ENCODE measurements at places on chromosomes 1 and 21.

GRCh38 chr21:37982496-37983318, 66.5 kb upstream of the KCNJ6 start:
- DNase-seq: no peak

DNA sequence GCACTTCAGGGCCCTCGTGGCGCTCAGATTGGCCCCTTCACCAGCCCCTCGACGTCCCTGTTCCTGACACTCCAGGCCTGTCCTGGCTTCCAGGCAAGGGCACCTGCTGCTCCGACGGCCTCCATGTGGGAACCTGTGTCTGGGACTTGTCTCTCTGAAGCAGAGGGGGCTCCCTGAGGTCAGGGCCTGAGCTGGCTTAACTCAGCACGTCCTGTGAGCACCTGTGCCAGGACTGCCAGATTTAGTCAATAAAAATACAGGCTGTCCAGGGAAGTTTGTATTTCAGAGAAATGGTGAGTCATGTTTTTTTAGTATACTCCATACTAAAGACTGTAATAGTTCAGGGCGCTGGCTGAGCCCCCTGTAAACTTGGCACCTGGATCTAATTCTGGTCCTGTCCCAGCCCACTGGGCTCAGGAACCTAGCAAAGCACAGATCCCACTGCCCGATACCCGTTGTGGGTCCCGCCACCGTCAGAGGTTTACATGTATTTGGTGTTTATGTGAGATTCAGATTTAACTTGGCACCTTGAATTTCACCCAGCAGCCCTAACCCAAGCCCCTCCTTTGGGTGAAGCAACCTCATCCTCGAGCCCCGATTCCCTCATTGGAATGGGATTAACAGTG, 109.9 kb upstream of the IFFO2 start:
- no peak for DNase-seq

DNA sequence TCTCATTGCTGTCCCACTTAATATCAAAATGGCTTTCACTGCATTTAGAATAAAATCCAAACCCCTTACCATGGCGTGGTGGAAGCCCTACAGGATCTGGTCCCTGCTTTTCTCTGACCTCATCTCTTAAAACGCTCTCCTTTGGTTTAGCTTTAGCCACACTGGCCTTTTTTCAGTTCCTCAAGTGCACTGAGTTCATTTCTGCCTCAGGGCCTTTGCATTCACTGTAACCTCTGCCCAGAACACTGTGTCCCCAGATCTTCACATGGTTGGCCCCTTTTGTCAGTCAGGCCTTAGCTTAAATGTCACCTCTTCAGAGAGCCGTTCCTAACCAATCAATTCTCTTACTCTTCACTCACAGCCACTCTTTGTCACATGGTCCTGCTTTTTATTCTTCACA, 21.5 kb downstream of the BCL9 start:
- DNase-seq: no peak

DNA sequence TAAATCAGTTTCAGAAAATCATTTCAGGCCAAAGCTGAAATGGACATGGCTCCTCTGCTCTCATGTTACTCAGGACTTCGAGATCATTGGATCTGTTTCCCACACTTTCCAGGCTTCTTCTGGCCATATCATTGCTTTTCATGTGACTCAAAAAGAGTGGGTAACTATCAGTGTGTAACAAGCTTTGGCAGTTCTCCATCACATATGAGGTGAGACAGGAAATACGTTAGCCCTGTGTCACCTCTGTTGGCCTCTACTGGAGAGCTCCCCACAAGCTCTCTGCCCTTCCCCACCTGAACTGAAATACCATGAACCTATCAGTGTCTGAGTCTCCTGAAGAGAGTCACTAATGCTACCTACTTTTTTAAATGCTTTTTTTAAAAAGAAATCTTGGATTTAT, 128.2 kb downstream of the LBR start:
- DNase-seq: no peak

- no peak for DNase-seq
Measured at GRCh38 chr1:58862728-58863385, 79.0 kb upstream of the JUN start.

DNA sequence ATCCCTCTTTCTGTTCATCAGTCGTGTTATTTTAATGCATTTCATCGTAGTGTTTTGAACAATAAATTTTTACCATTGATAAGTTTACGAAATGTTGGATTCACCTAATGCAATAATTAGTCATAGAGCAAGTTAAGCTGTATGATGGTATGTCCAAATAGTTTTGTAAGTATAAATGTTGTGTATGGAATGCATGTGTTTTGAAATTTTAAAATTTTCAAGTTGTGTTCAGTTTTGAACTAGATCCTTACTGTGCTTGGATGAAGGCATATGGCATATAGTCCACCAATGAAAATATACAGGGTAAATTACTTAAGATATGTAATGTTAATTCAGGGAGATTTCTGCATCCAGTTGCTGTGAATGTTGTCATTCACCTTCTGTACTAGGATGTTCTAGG, 2.3 kb downstream of the ZMYM4 start:
- DNase-seq: peak; percentile 27

DNA sequence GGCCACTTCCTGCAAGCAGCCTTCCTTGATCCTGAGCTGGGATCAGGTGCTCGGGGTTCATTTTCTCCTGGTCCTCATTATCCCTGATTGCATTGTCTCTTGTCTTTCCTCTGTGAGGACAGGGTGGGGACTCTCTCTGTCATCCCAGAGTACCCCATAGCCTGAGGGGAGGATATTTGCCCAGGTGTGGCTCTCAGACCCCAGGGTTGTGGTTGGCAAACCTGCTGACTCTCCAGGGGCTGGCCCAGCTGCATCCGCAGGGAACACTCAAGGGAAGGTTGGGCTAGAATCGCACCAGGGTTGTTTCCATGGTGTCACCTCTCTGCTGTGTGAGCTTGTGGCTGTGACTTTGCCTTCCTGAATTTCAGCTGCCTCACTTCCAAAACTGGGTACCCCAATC, 276.8 kb upstream of the C1orf174 start:
- no peak for DNase-seq

DNA sequence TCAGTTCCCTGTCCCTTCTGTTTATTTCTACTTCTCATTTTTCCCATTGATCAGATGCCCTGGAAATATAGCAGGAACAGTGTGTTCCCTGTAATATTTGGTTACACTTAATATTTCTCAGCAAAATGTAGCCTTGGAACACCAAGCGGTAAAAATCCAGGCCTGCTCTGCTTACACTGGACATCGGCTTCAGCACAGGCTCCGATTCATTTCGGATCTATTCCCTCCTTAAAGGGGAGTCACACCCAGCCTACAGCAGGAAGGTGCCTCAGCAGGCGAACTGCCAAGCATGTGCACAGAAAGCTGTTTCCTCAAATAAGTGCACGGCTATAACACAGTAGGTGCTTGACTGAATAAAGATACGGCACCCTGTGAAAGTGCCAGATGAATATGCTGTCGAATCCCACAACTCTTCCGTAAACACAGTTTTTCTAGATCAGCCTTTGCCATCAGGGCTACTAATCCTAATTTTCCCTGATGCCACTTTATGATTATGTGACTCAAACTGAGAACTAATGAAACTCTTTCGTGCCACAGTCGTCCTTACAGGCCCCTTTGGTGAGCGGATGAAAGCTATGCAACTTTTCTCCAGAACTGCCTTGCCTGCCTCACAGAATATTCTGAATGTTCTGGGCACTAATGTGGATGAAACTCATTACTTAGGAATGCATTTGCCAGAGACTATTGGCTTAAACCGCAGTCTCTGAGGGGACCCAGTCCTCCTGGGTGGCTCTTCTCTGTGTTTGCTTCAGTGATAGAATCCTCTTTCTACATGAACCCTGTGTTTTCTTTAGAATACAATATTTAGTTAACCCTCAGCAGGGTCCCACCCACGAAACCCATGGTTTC, 275.5 kb upstream of the RUNX1 start:
- DNase-seq: peak; percentile 93

DNA sequence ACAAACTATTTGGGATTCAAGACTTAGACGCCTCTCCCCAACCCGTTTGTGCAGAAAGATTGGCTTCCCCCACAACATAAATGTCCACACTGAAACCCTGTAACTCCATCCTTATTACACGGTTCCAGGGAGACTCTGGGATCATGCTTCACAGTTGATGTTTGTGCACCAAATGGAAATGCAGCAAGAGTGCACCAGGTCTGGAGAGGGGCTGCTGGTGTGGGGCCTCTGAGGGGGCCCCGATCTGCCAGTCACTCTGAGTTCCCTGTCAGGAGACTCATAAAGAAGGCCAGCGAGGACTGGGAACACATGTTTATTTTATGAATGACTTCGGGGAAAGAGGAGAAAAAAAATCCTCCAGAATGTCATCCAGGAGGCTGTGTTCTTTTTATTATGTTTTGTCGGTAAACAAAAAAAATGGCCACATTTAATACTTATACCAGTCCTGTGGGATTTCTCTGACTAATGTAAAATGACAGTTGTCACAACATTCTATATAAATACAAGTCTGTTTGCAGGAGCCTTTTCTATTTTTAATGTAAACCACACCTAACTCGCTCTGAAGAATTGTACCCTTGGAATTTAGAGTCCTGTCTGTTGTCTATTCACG, 439.1 kb upstream of the VAMP3 start:
- no peak for DNase-seq

GRCh38 chr1:17630048-17630830, 90.7 kb downstream of the ARHGEF10L start:
- DNase-seq: peak; percentile 87

GRCh38 chr1:88150330-88150729, 533.7 kb upstream of the PKN2 start:
- DNase-seq: no peak

DNA sequence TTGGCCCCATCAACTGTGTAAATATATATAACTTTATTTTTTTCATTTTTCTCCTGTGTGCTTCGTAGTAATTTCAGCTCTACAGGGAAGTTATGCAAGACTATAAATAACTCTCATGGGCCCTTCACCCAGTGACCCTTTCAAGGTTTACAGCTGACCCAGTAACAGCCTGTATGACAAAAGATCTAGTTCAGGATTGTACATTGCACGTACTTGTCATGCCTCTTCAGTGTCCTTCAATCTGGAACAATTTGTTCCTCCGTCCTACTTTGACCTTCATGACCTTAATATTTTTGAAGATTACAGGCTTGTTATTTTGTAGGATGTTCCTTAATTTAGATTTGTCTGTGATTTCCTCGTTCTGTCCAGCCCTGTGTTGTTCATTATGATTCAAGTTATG, 40.5 kb downstream of the BRINP2 start:
- DNase-seq: no peak

DNA sequence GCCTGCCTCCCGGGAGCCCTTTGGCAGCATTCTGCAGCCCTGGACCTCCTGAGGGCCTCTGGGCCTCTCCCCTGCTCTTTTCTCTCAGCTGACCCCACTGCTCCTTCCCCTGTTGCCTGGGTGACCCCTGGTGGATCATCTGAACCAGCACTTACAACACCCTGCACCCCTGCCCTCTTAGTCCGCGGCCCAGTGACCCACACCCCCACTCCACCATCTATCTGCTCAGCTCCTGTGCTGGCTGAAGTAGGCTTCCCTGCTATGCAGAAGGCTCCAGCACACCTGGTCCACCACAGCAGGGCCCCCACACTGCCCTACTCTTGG, 74.0 kb downstream of the DMRTA2 start:
- DNase-seq: no peak

- peak; percentile 53 for DNase-seq
Measured at GRCh38 chr1:22969304-22969709, 3.4 kb downstream of the LACTBL1 start.

Measured in fibroblast of gingiva (primary cell).